Right kidney (tissue), 9 donors: ENCODE measurements at places on chromosomes 16 and 17.

GRCh38 chr16:82081264-82081663 lies 46.2 kb downstream of the HSD17B2 start:
- no peak for DNase-seq

DNA sequence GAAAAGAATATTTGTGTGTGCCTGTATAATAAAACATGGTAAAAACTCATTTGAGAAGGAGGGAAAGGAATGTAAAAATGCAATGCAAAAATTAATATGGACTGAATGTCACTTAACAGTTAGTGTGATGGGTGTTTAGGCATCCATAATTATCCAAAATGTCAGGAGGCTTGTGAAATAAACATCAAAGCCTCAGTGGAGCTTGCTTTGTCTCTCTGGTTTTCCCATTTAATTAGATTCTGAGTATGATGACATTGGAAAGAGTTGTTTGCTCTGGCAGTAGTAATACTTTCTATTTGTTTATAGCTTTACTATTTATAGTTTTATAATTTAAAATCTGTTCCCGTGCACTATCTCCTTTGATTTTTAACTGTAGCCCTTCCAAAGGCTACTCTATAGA lies 51.9 kb downstream of the CNTNAP4 start:
- no peak for DNase-seq

GRCh38 chr17:55673743-55674506 lies 48.7 kb downstream of the TMEM100 start:
- no peak for DNase-seq

GRCh38 chr16:12780467-12780866 lies 23.2 kb downstream of the CPPED1 start:
- no peak for DNase-seq

DNA sequence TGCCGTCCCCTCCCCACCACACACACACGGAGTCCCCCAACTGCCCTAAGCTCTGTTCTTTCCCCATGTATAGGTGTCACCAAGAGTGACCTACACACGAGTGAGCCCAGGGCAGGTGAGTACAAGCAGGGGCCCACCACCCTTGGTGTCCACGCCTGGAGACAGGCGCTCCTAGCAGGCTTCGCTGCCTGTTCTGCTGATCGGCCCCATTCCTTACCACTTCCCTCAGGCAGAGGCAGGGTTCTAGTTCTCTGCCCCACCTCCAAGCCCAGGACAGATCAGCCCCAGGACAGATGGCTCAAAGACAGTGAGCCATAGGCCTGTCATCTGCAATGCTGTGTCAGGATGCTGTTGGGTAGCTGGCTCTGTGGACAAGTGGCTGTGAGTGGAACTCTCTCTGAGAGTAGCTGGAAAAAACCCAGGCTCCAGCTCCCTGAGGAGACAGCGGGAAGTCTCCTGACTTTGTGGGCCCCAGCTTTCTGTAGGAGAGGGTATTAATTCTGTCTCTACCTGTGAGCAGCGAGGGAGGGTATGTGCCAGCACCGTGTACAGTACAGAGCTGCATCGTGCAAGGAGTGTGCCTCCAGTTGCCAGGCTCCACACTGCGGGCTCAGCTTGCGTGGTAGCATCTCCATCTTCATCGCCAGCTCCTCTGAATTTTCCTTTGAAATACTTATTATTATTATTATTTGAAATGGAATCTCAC lies 897 bp downstream of the TP53I13 start:
- no peak for DNase-seq

- no peak for DNase-seq
Measured at GRCh38 chr16:53356478-53357207, 77.6 kb upstream of the RBL2 start.

GRCh38 chr17:9421525-9421924 lies 154.1 kb downstream of the STX8 start:
- DNase-seq: no peak

DNA sequence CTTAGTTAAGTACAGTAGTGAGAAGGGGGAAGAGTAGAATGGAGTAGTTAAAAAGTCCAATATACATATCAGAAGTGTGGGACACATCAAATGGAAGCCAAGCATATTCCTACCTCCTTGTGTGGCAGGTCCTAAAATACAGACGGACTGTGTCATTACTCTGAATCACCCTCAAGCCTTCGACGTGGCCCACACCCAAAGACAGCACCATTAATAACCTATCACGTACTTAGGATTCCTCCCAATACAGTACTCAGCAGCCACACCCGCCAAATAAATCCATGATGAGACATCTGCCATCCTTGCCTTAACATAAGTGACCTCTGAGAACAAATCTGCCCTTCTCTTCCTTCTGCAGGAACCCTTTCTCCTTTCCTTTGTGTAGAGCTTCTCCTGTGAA lies 38.9 kb downstream of the UBE2G1 start:
- no peak for DNase-seq

DNA sequence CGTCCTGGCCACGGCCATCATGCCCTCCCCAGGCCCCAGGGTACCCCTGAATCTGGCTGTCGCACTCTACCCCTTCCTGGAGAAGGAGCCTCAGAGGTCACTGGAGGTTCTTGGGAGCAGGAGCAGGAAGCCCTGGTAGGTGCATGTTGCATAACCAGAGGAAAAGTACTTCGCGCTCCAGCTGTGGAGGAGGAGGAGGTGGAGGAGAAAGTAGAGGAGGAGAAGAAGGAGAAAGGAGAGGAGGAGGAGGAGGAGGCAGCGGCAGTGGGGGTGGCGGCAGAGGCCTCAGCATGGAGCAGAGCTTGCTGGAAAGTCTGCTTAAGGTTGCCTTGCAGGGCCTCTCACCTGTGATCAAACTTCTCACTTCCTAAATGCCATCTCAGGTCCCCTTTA lies 61.8 kb downstream of the BAIAP2 start:
- DNase-seq: peak; percentile 55

GRCh38 chr17:29807520-29808361 lies 122.3 kb downstream of the SSH2 start:
- peak; percentile 30 for DNase-seq

- DNase-seq: no peak
Measured at GRCh38 chr16:88507231-88507743, 54.2 kb downstream of the ZFPM1 start.

GRCh38 chr16:6493555-6493954 lies 839.1 kb upstream of the RBFOX1 start:
- no peak for DNase-seq

- peak; percentile 45 for DNase-seq
Measured at GRCh38 chr16:30010844-30011713, at the start of gene DOC2A. DOC2A (minus strand) TSS chr16:30011027; CDS start chr16:30010222, 805 bp downstream.

DNA sequence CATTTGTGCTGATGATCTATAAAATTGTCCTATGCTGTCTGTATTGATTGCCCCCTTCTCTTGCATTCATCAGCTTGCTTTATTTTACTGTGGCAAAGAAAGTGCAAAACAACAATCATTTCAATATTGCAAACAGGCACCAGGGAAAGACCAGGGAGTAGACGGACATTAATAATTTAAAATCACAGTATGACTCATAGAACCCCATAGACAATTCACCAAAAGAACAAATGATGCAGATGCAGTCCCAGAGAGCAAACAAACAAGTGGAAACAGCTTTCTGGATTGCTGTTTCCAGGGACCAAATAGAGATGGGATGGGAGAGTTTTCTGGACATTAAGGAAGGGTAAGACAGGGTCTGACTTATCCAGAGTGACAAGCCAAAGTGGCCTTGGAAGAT lies 70.1 kb downstream of the ABCC12 start:
- no peak for DNase-seq

DNA sequence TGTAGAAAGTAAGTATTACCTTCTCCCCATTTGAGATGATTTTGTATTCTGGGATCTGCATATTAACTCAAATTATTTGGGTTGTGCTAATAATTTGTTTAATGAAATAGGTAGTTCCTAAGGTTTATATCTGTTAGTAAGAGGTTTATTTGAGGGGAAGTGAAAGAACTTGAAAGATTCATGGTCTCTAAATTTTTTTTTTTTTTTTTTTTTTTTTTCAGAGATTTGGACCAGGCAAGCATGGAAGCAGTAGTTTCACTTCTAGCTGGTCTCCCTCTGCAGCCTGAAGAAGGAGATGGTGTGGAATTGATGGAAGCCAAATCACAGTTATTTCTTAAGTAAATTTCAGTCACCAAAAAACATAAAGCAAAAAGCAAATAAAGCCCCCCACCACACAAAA lies 65.2 kb downstream of the OMG start:
- DNase-seq: no peak

GRCh38 chr16:1379304-1380076 lies 27.8 kb downstream of the GNPTG start:
- peak; percentile 74 for DNase-seq

GRCh38 chr16:63982110-63982509 lies 1139.8 kb downstream of the CDH11 start:
- DNase-seq: no peak

- no peak for DNase-seq
Measured at GRCh38 chr17:66487121-66487520, 184.7 kb downstream of the PRKCA start.

DNA sequence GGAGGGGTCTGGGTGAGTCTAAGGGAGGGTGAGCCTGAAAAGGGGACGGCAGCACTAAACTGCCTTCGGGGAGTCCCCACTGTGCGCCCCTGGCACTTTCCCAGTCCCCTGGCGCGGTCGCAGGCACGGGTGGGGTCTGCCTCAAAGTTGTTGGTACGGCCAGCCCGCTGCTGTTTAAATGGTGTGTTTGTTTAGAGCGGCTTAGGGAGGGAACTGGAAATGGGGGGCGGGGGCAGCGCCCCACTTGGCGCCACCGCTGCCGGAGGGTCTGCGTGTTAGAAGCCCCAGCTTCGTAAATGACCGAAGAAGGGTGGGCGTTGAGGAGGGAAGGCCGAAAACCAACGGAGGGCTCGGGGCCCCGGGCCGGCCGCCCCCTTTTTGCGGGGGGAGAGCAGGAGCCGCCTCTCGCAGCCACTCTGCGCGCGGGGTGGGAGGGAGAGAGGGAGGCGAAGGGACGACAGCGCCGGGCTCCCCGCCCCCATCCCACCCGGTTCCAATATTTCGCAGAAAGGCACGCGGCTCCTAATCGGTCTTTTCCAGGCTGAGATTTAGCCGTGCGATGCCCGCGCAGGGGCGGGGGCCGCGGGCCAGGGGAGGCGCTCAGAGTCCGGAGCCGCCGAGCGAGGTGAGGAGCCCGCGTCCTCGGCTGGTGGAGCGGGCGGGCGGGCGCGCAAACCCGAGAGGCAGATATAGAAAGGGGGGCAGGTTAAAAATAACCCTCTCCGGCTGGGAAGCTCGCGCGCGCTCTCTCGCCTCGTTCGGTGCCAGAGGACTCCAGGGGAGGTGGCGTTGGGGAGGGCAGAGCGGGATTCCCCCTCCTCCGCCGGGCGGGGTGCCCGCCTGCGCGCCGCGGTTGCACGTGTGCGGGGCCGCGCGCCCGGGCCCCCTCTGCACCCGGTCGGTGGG lies 54.9 kb downstream of the SREBF1 start:
- DNase-seq: peak; percentile 81

DNA sequence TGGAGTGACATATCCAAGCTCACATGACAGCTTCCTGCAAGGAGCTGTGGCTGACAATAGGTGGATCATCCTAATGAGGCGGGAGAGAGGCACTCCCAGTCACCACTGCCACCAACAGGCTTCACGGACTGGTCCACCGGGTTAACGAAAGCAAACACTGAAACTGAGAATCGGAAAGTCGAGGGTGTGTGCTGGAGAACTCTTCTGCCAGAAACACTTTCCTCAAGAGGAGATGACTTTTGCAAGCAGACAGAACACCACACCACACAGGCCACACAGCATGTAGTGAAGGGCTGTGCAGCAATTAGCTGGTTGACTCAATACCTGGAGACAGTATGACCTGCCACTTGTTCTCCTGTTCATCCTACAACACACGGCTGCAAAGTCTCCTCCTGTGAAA lies 53.0 kb upstream of the DNAJA2 start:
- no peak for DNase-seq

GRCh38 chr16:70429888-70430666 lies 8.8 kb downstream of the ST3GAL2 start:
- DNase-seq: no peak

- no peak for DNase-seq
Measured at GRCh38 chr16:69847643-69848042, 85.5 kb downstream of the WWP2 start.

DNA sequence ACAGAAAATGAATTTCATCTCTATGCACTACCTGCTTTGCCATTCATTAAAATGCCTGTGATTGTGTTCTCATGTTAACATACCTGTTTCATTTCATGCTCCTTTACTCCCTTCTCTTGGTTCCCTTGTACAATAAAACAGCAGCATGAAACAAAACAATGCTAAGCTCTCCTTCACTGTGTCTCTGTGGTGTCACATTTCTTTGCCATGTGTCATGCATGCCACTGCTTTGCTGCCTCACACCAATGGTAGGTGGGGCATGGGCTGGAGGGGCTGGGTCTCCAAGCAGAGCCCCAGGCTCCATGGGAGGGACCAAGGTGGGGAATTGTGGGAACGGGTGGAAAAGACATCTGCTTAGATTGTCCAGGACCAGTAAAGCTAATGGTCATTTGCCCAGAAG lies 83.6 kb downstream of the RGS9 start:
- no peak for DNase-seq

DNA sequence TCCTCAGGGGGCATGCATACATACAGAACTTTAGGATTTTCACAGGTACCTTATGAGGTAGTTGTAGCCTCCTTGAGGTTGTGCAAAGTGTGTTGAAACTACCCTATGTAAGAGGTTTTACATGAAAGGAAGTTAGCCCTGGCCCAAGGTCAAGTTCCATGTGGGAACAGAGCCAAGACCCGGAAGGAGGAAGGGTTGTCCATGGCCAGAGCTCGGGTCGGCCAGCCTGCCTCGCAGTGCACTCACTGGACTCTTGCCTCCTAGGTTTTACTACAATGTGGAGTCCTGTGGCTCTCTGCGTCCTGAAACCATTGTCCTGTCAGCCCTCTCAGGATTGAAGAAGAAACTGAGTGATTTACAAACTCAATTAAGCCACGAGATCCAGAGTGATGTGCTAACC lies 8.2 kb downstream of the POLR2C start:
- DNase-seq: no peak

DNA sequence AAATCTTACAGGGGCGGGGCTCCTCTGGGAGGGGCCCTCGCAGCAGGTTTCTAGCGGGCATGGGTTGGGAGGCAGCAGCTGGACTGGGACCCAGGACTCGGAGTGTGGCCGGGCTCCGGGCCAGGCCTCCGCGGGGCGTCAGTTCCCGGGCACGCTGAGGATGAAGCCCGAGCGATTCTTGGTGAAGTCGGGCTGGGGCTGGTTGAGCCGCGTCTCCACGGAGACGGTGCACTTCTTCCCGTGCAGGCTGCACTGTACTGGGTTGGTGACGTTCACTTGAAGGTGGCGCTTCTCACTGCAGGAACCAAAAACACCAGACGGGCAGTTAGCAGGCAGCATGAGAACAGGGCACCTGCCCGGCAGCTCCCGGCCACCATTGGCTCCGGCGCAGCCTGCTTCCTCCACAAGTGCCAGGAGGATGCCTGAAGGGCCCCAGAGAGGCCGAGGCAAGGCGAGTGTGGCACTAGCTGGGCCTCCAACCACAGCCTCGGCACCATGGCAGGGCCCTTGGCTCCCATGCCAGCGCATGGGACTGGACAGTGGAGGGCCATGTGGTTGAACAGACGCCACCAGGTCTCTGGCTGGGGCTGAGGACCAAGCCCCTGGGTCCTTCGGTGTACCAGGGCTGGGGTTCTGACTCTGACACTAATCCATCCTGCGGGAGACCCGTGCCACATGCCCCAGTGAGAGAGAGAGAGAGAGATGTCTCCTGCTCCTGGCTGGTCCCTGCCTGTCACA lies 8.0 kb downstream of the CDK5R1 start:
- no peak for DNase-seq

GRCh38 chr17:48767263-48767774 lies 38.8 kb upstream of the HOXB13 start:
- no peak for DNase-seq
